ENCODE measurements at places on chromosomes 4 and X.

GRCh38 chr4:26208237-26208994 is 112.4 kb upstream of the RBPJ start:
- DNase-seq: no peak

- DNase-seq: no peak
These were observed 207.1 kb downstream of the PPP3CA start for GRCh38 chr4:101140228-101140627.

DNA sequence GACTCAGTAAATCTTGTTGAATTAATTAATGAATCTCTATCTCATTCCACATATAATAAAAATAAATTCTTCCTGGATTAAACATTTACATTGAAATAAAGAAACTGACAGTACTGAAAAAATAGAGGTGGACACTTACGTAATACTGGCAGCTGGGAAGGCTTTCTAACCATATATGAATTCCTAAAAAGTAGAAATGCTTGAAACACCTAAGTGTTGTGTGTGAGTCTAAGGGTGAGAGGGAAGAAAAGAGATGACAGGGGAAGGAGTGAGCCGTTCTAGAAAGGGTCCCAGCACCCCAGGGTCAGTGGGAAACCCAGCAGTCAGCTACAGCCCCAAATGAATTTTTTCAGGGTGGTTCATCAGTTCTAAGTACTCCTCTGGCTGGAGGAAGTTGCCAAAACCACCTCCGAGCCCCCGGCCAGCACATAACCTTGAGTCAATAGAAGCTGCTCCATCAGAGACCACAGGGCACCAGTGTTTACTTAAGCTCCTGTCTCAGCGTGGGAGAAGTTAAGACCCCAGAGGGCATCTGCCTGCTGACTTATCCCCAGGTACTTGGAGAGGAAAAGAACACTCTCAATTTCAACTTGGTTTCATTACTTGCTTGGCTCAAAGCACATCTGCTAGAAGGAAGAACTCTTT is 18.3 kb downstream of the GAB3 start:
- DNase-seq: no peak

GRCh38 chr4:102631616-102632015 is 129.2 kb downstream of the MANBA start:
- DNase-seq: no peak

GRCh38 chr4:173857828-173858227 is 327.8 kb upstream of the HAND2 start:
- no peak for DNase-seq

- no peak for DNase-seq
These were observed 3.4 kb downstream of the RAB33B start for GRCh38 chr4:139457318-139457717.

GRCh38 chrX:46404774-46405173 is 140.4 kb downstream of the ZNF674 start:
- no peak for DNase-seq

DNA sequence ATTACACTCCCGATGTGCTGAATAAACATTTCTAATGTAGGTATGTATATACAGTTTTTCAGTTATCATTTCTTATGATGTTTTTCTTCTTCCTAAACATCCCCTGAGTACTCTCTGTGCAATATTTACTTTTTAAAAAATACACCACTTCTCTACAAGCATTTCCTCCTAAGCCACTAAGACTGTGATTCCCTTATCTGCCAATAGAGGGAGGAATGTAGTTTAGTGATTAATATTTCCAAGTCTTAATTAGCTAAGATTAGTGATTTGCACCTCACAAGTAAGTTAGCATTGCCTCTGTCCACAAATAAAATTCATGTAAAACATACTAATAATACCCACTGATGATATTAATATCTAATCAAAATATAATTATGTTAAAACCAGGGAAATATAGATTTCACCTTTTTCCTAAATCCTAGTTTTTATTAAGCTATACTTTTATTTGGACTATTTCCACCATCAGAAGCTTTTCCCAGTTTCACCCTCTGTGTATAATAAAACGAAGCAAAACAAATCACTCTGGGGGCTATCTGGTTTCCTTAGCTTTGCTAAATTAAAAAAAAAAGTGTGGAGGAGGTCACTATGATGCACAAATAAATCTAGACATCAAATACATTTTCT is 909.1 kb downstream of the FAT4 start:
- DNase-seq: no peak

GRCh38 chr4:101252721-101253120 is 94.6 kb downstream of the PPP3CA start:
- DNase-seq: no peak

DNA sequence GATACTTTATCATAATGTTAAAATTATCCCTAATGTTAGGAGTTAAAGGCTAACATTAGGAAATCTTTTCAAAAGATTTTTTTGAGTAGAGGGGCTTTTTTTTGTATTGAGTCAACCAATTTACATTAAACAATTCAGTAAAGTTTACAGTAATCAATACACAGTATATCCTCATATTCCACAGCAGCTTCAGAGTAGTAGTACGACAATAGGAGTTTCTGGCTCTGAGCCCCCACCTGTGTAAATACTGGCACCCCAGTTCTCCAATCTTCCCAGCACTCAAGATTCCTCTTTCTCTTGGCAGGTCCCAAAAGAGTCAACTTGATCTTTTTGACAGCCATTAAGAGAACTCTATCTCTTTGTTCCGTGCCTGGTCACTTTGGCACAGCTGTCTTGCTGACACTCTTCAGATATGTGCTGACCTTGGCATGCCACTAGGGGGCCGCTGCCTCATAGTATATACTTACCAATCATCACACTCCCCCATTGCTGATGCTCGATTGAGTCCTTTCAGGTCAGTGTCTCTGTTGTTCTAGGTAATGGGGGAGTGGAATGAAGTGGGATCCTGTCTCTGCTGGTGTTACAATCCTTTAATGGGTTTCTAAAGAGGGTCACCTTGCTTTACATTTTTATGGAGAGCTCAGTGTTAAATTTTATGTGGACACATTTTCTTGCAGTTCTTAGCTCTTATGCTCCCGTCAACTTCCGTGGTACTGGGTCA is 19.5 kb upstream of the CCNI start:
- peak; percentile 57 for DNase-seq

DNA sequence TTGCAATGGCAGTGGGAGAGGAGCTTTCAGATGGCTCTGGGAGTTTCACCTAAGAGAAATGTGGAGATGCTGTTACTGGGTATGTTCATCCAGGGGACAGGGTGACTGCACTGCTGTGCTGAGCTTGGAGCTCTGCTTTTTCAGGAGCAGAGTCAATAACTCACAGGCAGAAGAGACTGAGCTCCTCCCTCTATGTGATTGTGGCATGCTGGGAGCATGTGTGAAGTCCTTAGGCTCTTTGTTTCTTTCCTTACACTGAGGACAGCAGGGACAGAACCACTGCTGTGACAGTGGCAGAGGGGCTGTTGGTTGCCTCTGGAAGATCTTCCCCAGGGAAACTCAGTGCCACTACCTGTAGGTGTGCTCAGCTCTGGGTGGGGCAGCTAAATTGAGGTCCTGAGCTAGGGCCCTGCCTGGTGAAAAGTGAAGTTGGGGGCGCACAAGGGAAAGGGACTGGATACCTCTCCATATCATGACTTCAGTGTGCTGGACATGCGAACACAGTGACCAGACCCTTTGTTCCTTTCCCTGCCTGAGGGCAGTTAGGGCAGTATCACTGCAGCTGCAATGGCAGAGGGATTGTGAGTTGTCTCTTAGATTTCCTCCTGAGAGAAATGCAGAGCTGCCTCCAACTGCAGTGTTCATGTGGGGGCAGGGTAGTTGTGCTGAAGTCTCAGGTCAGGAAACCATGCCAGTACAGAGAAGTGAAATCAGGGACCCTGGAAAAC is 156.7 kb downstream of the TENT5D start:
- no peak for DNase-seq

- no peak for DNase-seq
These were observed 8.3 kb downstream of the GAB3 start for GRCh38 chrX:154742613-154743012.

GRCh38 chr4:138320831-138321230 is 78.7 kb upstream of the SLC7A11 start:
- DNase-seq: no peak

DNA sequence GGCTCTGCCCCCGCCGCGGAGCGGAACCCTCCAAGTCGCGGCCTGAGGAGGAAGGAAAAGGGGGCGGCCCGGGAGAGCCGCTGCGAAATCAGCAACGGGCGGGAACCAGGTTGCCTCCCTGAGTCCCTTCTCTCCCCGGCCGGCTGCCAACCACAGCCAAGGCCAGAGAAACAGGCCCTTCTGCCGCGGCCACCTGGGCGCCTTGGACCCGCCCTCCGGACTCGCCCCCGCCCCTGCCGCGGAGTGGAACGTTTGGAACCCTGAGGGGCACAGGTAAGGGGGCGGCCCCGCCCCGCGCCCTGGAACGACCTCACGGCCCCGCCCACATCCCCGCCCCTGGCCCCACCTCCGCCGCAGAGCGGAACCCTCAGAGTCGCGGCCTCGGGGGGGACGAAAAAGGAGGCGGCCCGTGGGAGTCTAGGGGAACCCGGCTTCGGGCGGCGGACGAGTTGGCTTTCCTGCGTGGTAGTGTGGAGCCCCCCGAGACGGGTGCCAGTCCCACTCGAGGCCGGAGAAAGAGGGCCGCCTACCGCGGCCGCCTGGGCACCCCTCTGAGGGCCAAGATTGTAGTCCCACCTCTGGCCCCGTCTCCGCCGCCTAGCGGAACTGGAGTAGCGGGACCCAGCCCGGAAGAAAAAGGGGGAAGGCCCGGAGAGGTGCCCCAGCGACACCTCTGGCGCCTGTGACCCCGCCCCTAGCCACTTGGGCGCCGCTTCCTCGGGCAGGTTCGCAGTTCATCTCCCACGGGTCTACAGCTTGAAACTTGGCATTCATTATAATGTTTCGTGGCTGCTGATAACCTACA is 669 bp upstream of the PHKA2 start:
- peak; percentile 75 for DNase-seq

DNA sequence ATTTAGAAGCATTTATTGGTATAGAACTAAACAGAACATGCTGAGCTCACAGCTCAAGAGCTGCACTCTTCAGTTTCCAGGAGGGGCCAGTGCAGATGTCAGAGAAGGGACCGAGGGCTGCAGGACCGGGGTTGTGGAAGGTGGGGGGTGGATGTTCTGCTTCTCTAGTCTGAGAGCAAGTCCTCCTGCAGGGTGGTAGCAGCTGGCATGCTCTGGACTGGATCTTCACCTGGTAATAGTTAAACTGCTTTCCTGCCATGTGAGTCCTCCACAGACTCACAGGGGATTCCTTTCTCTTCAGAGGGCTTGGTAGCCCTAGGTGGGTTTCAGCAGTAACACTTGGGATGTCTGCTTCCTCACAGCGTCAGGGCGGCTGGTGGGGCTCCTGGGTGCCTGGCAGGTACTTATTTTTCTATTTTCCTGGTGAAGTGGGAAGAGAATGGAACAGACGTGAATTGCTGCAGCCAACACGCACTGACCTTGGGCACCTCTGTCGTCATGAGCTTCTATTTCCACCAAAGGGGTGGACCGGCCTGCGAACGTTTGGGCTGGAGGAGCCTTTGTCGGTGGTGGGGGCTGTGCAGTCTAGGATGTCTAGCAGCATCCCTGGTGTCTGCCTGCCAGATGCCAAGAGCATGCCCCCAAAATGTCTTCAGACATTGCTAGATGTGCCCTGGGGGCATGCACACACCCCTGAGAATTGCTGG is 2.5 kb downstream of the MAEA start:
- DNase-seq: no peak

GRCh38 chrX:5842601-5843000 is 386.1 kb downstream of the NLGN4X start:
- no peak for DNase-seq

- no peak for DNase-seq
These were observed 21.1 kb downstream of the GBA3 start for GRCh38 chr4:22713841-22714240.
